Neural progenitor cell (in vitro differentiated cells): ENCODE measurements at places on chromosomes 11 and 22.

- no peak for DNase-seq
Observed at GRCh38 chr11:78099666-78100065, 20.0 kb upstream of the NDUFC2 start.

DNA sequence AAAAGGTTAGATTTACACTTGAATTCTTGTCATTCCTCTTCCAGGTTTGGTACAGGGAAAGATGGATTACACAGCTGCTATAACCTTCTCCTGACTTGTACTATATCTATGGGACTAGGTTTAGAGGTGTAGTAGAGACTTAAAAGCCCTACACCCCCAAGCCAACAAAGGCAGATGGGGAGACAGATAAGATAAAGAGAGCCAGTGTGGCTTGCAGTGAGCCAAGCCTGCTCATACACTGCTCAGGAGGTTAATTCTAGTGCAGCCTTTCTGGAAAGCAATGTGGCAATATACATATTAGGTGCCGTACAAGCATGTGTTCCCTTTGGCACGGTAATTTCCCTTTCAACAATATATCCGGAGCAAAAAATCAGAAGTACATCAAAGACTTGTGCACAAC lies 10.8 kb downstream of the SIK3 start:
- no peak for DNase-seq

DNA sequence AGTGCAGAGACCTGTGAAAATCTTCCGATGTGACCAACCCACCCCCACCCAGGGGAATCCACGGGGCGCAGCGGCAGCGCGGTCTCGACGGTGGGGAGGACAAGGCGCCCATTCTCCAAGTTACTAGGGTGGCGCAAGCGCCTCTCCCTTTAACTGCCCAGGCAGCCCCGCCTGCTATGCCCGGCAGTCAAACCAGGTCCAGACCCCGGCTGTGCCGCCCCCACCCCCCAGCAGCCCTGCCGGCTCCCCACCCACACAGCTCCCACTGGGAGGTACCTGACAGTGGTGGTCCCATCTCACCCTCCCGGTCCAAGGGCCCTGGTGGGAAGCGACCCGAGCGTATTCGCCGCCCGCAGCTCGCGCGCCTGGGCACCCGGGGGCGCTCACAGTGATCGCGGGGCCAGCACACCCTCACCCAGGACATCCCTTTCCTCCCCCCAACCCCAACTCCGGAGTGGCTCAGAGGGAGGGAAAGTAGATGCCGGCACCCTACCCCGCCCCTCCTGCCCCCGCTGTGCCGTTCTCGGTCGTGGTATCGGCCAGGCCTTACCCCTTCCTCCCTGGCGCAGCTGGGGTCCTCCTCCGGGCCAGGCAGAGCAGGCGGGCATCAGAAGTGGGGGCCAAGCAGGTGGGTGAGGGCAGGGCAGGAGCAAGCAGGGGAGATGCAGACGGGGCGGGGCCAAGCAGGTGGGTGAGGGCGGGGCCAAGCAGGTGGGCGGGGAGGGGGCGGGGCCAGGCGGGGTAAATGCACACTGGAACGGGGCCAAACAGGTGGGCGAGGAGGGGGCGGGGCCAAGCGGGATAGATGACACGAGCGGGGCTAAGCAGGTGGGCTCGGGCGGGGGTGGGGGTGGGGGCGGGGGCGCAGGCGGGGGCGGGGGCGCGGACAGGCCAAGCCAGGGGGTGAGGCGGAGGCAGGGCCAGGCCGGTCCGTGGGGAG lies at the start of gene TRPM5:
Gene TRPM5 (minus strand): TSS at position 634 of the 940 bp plus-strand sequence. CDS start 21,478 bp downstream, outside the sequence.
- peak; percentile 12 for DNase-seq

- DNase-seq = peak; percentile 86
Observed at GRCh38 chr22:37643225-37643847, 3.9 kb downstream of the SH3BP1 start.

GRCh38 chr11:73757598-73757997 lies 3.3 kb downstream of the RAB6A start:
- no peak for DNase-seq

GRCh38 chr22:46507451-46508425 lies 29.7 kb downstream of the CELSR1 start:
- peak; percentile 48 for DNase-seq

DNA sequence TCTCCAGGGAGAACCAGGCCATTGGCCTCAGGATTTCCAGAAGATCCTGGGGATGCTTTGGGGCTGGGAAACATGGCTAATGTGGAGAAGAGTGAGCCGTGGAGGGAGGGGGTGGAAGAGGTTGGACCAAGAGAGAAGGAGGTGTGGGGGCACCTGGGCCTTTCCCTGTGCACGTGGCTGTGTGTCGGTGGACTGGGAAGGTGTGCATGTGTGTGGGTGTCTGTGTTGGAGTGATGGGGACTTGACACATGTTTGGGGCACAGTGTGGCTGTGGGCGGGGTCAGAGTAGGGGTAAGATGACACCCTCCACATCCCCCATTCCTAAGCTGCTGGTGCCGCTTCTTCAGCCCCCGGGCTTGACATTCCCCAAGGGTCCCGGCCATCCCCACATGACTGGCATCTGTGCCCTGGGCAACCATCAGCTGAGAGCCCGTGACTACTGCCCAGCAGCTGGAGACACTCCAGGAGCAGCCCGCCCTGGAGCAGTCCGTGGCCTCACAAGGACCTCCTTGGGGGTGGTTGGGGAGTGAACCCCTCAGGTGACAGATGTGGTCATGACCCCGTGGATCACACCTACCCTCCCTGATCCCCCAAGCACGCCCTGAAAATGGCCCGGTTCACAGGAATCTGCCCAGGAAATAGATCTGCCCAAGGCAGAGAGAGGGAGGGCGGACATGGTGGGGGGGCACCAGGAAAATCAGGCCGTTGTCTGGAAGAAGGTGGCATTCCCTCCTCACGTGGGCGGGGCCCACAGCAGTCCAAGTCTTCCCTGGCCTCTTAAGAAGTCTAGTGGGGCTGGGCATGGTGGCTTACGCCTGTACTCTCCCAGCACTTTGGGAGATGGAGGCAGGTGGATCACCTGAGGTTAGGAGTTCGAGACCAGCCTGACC lies 34.8 kb upstream of the SOX10 start:
- DNase-seq = no peak

DNA sequence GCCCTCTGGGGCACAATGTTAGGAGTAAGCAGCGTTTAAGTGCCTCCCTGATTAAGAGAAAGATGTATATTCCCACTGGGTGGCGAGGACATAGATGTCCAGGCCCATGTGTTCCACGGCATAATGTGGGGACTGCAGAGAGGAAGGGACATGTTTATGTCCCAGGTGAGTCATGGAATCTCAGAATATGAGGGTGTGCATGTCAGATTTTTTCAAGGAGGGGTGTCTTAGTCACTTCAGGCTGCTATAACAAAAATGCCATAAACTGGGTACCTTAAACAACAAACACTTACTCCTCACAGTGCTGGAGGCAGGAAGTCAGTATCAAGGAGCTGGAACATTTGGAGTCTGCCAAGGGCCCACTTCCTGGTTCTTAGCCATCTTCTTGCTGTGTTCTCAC lies 55.1 kb downstream of the BCR start:
- no peak for DNase-seq

DNA sequence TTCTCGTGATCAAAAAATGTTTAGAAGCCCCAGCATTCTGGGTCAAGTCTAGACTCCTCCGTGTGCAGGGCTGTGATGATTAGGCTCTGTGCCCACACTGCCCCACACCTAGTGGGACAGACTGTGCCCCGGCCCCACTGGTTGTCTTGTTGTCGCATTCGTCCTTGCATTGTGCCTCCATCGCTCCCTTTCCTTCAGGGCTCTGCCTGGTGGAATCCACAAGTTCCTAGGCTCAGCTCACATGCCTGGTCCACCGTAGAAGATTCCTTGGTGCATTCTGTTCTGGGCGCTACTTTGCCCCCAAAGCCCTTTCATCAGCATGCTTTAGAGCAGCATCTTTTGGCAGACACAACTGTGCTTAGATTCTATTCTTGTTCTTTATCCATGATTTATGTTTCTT lies 23.5 kb upstream of the THY1 start:
- no peak for DNase-seq

DNA sequence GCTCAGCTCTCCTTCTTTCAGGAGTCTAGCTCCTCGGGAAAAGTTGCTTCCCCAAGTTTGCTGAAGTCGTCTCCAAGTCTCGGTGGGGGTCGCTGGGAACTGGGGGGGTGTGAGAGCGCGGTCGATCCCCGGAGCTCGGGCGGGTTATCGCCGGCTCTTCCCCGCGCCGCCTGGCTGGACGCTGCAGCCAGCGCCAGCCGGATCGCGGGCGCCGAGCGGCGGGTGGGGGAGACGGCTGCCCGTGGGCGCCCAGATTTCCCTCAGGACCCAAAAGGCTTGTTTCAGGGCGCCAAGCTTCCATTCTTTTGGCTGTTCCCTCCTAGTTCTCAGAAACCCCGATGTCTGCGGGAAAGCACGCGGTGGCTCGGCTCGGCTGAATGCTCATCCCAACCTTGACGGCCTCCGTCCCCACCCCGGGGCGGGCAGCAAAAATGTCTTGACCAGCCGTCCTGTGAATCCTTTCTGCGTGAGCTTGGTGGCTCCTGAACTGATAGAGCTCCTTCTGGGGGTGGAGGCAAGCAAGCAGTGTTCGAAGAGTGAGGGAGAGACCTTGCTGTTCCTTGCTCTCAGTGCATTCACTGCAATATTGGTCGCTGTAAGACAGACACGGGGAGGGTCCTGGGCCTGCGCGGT lies 1.7 kb downstream of the ZBTB16 start:
- DNase-seq = peak; percentile 55

- no peak for DNase-seq
Observed at GRCh38 chr11:8832571-8833260, 78.3 kb upstream of the AKIP1 start.

GRCh38 chr22:44385781-44386180 lies 73.0 kb upstream of the SHISAL1 start:
- no peak for DNase-seq

DNA sequence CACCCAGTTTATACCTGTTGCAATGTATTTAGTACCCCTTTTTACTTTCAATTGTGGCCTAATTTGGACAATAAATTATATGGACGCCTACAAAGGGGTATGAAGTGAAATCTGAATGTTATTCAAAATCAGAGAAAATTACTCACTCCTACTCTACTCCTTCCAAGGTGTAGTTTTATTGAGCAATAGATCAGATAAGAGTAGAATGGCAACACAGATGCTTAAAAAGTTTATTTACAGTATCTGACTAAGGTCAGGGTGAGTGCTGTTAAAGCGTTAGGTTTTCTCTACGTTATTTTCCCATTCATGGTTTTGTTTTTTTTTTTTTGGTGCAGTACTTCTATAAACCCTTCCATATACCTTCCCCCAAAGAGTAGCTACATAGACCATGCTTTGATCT lies 805.6 kb downstream of the KCNA4 start:
- no peak for DNase-seq
